ENCODE measurements at places on chromosomes 13 and 19.

DNA sequence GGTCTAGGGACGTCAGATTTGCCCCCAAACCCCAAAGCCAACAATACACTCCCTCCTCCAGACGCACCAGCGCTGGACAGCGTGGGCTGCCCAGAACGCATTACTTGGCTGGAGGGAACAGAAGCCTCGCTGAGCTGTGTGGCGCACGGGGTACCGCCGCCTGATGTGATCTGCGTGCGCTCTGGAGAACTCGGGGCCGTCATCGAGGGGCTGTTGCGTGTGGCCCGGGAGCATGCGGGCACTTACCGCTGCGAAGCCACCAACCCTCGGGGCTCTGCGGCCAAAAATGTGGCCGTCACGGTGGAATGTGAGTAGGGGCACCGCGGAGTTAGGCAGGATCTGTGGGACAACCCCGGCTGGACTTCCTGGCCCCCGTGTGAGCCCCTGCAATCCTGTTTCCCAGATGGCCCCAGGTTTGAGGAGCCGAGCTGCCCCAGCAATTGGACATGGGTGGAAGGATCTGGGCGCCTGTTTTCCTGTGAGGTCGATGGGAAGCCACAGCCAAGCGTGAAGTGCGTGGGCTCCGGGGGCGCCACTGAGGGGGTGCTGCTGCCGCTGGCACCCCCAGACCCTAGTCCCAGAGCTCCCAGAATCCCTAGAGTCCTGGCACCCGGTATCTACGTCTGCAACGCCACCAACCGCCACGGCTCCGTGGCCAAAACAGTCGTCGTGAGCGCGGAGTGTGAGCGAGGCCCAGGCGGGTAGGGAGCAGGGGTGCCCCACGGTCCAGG lies 4.0 kb downstream of the ICAM5 start:
- DNase-seq, result no peak

DNA sequence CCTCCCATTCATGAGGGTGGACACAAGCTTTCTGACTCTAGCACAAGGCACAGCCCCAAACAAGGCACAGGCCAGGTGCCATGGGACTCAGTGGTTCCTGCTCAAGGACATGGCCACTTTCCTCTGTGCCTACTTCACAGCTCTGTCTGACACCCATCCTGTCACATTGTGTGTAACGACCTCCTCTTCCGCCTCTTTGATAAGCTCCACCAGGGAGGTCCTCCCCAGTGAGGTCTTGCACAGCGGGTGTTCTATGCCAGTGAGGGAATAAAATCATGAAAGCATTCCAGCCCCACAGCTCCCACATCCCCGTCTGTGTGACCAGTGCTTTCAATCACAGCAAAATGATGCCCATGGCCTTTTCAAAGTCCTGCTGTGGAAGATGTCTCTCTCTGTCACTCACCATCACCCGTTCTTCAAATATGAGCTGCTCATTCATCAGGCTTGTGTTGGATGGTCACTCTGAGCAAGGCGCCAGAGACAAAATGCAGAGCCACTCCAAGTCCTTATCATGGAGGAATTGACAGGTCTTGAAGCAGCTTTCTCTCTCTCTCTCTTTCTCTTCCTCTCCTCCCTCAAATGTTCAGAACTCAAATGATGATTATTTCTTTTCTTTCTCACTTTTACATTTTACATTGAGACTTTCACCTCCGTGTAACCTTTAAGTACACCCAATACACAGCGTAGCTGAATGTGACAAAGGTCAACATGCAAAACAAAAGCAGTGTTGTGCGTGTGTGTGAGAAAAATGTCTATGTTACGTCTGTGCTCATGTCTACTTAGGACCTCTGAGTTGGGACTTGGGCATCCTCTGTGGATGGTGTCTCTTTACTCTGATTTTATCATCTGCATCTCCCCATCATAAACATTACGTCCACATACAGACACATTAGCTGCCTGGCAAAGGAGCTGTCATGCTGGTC lies 8.0 kb upstream of the SPATA13 start:
- no peak for DNase-seq

- DNase-seq, result no peak
These were observed 32.5 kb downstream of the UCHL3 start for GRCh38 chr13:75581874-75582640.

DNA sequence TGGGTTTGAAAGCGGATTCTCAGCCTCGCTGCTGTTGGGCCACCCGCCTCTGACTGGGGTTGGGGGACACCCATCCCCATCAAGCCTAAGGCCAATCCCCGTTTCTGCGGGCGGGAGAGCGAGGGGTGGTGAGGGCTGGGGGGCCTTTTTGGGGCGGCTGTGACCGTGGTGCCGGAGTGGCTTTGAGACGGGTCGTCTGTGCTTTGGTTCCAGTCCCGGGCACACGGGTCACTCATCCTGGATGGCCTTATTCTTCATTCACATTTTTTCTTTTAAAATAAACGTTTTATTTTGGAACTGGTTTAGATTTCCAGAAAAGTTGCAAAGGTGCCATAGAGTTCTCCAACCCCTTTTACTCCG lies 1.6 kb downstream of the ZNRF4 start:
- no peak for DNase-seq

DNA sequence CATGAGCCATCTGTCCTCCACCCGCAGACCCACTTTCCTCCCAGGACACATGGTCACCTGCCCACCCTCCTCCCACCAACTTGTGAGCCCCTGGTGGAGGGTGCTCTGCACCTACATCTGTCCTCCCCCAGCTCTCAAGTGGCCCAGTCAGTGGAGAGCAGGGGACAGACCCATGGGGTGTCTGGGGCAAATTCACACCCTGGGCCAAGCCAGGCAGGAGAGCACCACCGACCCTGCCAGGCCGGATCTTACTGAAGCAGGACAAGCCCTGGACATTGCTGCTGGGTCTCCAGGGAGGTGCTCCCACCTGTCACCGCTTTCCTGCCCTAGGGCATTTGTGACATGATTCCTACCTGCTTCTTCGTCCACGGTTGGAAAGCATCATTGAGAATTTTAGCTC lies 221.6 kb downstream of the TUBA3C start:
- no peak for DNase-seq

DNA sequence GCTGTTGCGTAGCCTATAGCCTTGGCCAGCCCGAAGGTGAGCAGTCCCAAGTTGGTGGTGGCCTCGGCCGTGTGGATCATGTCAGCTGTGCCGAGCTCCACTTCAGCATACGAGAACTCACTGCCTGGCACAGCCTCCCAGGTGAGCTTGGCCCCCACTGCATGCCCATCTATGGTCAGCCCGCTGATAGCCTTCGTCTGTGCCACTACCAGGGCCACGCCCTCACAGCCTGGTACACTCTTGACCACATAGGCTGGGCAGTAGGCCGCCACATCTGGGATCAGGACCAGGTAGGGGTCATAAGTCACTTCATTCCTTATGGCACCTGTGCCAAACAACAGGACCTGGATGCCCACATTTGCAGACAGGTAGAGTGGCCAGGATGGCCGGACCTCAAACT lies 7.4 kb downstream of the FCGBP start:
- DNase-seq, result no peak

DNA sequence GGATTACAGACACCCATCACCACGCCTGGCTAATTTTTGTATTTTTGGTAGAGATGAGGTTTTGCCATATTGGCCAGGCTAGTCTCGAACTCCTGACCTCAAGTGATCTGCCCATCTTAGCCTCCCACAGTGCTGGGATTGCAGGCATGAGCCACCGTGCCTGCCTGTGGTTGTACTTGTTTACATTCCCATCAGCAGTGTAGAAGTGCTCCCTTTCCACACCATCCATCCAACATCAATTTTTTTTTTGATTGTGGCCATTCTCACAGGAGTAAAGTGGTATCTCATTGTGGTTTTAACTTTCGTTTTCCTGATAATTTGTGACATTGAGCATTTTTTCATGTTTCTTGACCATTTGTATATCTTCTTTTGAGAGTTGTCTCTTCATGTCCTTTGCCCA lies 1019.4 kb upstream of the SLC10A2 start:
- DNase-seq, result no peak

Measured in stimulated activated CD4-positive, alpha-beta T cell treated with anti-CD3 and anti-CD28 coated beads, Interleukin-1b, Interleukin-23, amount 100 ng/mL, for 1 hour (primary cell).